ENCODE measurements at places on chromosomes 5 and 9. TPM values are rescaled to one million over a fixed set of nuclear protein-coding genes. Genes with fewer than 3 reads are reported as not detected.

DNA sequence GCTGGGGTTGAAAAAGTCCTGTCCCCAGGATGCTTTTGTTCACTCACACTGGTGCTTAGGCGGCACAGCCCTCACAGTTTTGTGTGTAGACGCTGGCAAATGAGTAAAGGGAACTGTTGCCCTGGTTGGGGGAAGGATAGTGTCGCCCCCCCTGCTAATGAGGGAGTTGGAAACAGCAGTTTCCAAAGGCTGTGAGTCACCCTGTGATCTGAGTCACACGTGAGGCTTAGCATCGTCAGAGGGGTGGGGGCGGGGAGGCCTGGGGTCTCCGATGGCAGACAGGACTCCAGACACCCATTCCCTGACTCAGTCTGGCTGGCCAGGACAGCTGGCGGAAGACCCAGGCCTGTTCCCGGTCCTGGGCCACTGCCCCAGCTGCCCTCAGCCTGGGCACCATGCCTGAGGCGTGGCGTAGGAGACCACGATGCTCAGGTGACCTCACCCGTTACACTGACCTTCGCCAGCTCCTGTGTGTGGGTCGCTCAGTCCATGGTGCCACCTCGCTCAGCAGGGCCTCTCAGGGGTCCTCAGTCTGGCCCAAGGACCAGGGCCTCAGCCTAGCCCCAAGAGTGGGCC is 2.9 kb downstream of the DNAJB5 start:
- DNase-seq: peak; percentile 94

Gene MZB1
- not detected for total RNA-seq

Gene FOXD4L4
- total RNA-seq: 0.34 TPM

Gene SPINK13
- not detected for total RNA-seq

Gene LCN1
- not detected for total RNA-seq

DNA sequence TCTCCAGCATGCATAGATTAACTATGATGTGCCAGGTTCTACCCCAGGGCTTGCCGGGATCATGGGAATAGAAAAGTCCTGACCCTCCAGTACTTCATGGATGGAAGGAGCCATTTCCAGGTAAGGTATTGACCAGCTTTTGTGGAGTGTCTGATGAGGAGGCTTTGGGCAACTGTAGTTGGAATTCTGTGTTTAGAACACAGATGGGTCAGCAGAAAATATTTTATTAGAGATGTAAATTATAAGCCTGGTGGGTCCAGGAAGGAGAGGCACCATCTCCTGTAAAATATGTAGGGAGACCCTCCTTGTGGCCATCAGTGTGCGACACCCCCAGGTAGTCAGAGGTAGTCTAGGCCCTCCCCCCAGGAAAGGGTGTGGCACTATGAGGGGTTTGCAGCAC is 156.2 kb downstream of the IRX1 start:
- no peak for DNase-seq

Gene CLIC3
- 3.9 TPM for total RNA-seq

- DNase-seq: no peak
These were observed 16.0 kb downstream of the GPSM1 start for GRCh38 chr9:136343121-136343883.

Gene MRPS30
- total RNA-seq: 54.9 TPM

GRCh38 chr5:111224561-111225345 is 569 bp downstream of the CAMK4 start:
- DNase-seq: peak; percentile 14

DNA sequence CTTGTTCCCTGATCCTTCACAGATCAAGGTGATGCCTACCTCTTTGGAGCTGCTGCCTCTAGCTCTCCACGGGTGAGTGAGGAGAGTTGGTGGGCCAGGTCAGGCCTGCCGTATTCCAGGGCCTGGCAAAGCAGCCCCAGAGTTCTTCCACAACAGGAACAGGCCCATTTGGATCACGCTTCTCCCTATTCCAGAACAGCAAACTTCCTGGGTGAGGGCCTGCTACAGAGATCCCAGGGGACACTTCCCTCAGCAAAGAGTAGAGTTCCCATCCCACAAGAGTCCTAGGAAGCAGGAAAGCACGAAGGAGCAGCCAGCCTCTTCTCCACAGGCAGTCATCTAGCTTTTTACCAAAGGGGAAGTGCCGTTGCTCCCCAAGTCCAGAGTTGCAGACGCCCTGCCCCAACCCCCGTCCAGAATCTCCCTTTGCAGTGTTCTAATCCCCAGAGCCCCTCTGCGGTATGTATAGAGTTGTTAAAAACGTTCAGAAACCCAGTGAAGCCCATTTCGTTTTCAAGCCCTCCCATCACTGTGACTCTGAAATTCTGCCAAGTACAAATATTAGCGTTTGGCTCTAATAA is 9.3 kb upstream of the DNAJB5 start:
- no peak for DNase-seq

- DNase-seq: no peak
These were observed 2.2 kb downstream of the RNF208 start for GRCh38 chr9:137219757-137220316.

Gene TRMO
- 48.0 TPM for total RNA-seq

DNA sequence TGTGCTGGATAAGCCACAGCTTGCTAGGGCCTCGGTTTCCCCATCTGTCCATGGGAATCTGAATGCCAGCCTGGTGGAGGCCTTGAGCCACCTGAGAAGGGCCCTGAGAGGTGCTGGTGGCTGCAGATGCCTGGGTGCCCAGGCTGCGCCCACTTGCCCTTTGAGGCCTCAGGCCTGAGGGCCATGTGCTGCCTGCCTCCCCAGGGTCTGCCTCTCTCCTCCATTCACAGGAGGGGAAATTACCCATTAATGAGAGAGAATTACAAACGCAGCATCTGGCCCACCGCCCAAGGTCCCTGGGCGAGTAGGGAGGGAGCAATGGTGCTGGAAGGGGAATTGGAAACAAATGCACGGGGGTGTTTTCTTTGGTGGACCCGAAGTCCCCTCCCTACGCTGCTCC is 59.6 kb downstream of the BARX1 start:
- no peak for DNase-seq

GRCh38 chr9:89723469-89724100 is 118.8 kb downstream of the GADD45G start:
- no peak for DNase-seq

- no peak for DNase-seq
These were observed 105.1 kb upstream of the SARDH start for GRCh38 chr9:133843250-133843649.

- DNase-seq: no peak
These were observed 11.5 kb upstream of the PRRX2 start for GRCh38 chr9:129653823-129654553.

- DNase-seq: no peak
These were observed 1.7 kb upstream of the TOPORS start for GRCh38 chr9:32554107-32554506.

Gene LVRN
- total RNA-seq: 0.06 TPM

DNA sequence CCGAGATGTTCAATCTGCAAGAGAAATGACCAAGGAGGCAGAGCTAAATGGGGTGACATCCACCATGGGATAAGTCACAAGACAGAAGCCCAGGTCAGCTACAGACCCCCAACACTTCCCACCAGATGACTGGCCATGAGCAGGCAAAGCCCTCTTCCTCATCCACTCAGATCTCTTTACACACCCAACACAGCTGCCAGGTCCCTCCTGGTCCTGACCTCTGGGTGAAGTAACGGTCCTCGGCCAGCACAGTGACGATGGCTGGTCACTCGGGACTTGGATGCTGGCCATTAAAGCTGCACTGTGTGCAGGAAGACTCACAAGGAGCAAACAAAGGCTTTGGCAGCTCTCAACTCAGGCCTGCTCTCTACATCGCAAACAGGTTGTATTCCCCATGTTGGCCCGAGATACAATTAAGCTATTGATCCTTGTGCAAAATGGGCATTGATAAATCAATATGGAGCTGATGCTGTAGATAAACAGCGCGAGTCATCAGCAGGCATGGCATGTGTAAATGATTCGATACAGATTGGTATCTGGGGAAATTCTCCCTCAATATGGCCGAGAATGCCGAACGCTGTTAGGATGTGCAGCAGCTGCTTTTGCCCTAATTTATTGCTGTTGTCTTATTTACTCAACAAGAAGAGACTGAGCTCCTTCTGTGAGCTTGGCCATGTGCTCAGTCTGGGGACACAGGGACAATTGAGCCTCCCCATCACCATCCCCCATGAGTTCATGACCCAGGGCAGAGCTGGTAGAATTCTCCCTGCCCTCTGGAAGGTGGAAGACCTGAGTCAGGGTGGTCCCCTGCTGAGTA is 98.7 kb downstream of the C5orf15 start:
- no peak for DNase-seq

DNA sequence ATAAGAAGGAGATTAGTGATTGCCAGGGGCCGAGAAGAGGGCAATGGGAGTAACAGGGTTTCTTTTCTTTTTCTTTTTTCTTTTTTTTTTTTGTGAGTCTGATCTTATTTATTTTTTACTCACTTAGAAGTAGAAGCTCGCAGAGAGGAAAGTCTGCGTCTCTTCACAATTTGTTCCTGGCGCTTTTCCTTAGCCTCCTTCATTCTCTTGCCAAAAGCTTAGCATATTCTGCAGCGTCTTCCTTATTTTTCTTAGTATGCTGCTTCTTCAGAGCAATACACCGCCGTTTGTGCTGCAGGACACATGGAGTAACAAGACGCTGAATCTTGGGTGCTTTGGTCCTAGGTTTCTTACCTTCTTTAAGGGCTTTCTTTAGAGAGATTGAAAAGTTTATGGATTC is 30.3 kb upstream of the DENND4C start:
- DNase-seq: no peak

DNA sequence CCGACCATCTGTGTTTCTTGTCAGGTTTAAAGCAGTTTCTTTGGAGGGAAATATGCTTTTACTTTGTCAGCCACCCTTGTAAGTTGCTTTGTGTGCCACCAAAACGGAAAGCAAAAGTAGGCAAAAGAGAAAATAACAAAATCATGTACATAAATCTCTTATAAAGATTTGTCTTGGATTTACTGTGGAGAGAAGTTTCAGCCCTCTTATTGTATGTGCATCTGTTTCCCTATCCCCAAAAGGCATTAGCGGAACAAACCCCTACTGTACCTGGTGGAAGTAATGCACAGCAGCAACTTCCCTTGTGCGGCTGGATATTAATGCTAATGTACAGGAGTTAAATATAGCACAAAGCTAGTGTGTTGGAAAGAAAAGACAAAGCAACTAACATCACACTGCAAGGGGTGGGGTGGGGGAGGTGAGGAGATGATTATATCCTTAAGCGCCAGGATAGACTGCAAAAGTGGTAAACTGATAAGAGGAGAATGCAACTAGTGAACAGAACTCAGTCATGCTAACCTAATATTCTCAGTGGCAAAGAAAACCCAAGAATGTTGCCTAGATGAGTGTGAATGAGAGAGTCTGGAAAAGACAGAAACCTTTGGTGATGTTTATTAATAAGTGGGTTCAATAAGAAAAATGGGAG is 396.5 kb upstream of the MEF2C start:
- no peak for DNase-seq

GRCh38 chr5:125346316-125346715 is 599.9 kb upstream of the ZNF608 start:
- no peak for DNase-seq

GRCh38 chr5:136420168-136420898 is 55.0 kb upstream of the TRPC7 start:
- no peak for DNase-seq

Gene C1QTNF3
- total RNA-seq: 0.11 TPM

Gene WNT8A
- total RNA-seq: not detected
